Femur (tissue), 1 donor: ENCODE measurements at places on chromosomes 2 and 18.

- no peak for DNase-seq
Observed at GRCh38 chr2:159230145-159230877, 56.2 kb downstream of the WDSUB1 start.

- DNase-seq: no peak
Observed at GRCh38 chr2:8714971-8715370, 33.1 kb downstream of the ID2 start.

DNA sequence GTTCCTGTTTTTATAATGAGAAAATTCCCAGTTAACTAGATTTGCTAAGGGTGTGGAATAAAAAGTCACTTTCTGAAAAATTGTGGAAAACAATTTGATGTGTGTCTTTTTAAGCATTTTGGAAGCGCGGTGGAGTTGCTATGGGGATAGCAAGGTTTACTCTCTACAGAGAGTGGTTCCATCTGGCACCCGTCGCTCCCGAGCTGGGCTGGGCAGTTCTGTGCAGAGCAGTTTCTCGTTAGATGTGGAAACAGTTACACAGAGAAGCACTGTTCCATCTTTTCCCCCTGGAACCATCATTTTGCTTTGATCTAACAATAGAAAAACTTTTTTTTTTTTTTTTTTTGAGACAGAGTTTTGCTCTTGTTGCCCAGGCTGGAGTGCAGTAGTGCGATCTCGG is 17.4 kb downstream of the LDLRAD4 start:
- peak; percentile 92 for DNase-seq

- no peak for DNase-seq
Observed at GRCh38 chr2:133138693-133139092, 429.6 kb downstream of the NCKAP5 start.

DNA sequence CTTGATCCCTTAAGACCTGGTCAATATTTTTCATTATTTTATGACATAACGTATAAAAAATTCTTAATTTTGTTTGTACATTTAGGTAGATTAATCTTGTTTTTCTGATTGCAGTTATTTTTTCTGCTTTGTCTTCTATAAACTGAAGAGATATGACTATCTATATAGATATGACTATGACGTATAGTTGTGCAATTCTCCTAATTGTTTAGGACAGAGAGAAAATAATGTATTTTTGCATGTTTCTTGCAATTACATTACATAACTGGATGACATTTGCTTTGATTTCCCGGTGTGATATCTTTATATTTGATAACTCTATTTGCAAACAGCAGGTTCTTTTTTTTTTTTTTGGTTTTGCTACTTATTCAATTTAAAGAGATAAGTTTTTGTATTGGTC is 310.2 kb upstream of the REG3G start:
- no peak for DNase-seq

DNA sequence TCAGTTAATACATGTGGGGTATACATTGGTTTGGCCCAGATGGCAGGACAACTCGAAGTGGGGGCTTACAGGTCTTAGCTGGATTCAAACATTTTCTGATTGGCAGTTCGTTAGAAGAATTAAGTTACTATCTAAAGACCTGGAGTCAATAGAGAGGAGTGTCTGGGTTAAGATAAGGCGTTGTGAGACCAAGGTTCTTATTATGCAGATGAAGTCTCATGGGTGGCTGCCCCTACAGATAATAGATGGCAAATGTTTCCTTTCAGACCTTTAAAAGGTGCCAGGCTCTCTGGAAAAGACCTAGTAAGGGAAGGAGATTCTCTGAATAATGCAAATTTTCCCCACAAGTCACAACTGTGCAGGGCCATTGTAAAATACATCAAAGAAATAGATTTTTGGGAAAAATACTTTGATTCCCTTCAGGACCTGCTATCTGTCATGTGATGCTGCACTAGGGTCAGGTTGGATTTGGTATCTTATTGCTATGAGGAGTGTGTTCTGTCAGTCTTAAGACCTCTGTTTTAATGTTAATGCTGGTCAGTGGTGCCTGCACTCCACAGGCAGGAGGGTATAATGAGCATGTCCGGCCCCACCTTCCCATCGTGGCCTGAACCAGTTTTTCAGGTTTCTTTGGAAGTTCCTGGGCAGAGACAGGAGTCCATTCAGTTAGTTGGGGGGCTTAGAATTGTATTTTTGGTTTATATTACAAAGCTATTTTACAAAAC is 14.3 kb upstream of the MC5R start:
- DNase-seq: no peak

- peak; percentile 11 for DNase-seq
Observed at GRCh38 chr2:86055314-86055713, 50.4 kb downstream of the POLR1A start.

DNA sequence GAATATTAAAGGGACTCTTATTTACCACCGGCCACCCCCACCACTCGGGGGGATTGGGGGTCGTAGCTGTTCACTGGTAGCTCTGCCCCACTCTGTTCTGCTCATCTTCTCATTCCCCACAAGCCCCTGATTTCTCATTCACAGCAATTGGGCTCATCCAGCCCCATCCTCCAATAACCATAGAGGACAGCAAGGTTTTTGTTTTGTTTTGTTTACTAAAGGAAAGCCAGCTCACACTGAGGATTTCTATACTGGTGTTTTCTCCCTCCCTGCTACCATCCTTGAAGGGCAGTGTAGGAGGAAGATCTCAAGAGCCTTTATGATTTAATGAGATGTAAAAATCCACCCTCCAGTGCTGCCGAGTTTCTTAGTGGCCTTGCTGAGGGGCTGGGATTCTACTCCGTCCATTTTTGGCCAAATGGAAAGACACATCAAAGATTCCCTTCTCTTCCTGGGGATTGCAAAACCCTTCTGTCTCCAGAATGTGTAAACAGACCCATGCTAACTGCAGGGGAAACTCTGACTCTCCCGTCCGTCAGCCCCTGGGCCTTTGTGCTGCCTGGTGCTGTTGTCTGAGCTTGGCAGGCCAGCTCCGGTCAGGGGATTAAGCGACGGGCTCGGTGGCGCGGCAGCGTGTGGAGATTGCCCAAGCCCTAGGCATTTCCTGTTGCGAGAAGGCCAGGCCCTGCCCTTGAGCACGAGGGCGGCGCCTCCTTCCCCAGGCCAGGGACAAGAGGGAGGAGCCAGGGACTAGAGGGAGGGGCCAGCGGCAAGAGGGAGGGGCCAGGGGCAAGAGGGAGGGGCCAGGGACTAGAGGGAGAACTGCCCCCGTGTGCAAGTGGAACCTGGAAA is 165.0 kb downstream of the ANTXR1 start:
- peak; percentile 82 for DNase-seq

GRCh38 chr2:25521665-25522387 is 151.6 kb downstream of the DTNB start:
- DNase-seq: no peak

- DNase-seq: no peak
Observed at GRCh38 chr2:15763822-15764682, 172.4 kb downstream of the DDX1 start.

DNA sequence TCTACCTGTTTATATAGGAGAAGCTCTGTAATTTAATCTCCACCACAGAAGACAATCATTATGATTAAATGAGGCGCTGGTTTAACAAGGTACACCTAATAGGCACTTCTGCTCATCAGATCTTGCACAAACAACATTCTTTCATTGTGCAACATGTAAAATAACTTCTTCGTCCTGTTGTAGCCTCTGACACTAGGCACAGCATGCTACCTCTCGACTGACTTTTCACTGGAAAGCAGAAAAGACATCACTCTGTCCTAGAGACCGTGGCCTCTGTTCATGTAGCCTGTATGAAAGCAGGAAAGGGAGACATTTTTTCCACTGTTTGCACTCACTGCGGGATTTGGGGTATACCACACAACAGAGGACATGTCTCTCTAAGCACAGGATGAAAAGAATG is 316.5 kb downstream of the IRS1 start:
- DNase-seq: no peak

- no peak for DNase-seq
Observed at GRCh38 chr2:75177427-75177826, 21.9 kb downstream of the TACR1 start.

- DNase-seq: no peak
Observed at GRCh38 chr2:88638743-88639142, 11.5 kb upstream of the EIF2AK3 start.

DNA sequence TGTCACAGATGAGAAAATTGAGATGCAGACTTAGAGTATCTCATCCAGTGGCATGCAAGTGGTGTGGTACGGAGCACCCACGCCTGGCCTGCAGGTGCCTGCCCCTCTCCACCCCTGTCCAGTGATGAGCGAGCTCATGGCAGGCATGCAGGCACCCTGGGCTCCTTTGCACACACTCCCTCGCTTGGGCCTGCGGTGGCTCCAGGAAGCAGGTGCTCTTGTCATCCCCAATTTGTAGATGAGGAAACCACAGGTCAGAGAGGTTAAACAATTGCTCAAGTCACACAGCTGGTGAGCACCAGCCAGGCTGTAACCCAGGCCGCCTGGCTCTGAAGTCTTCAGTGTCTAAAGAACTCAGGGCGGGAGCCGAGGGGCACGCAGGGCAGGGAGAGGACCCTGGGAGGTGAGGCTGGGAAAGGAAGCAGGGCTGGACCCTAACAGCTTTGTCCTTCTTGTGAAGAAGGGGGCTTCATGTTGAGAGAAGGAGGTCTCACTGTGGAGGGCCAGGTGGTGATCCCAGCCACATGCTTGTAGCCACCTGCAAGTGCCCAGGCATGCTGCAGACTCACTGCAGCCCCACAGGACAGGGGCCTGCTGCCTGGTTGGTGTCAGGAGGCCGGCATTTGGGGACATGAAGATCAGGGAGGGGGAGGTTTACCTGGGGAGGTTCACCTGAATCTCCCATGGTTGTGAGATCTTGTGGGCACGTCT is 166.2 kb downstream of the SH3RF3 start:
- no peak for DNase-seq

- no peak for DNase-seq
Observed at GRCh38 chr2:2320486-2321199, 10.4 kb downstream of the MYT1L start.

GRCh38 chr2:109415581-109416013 is 198.2 kb downstream of the SEPTIN10 start:
- DNase-seq: no peak

DNA sequence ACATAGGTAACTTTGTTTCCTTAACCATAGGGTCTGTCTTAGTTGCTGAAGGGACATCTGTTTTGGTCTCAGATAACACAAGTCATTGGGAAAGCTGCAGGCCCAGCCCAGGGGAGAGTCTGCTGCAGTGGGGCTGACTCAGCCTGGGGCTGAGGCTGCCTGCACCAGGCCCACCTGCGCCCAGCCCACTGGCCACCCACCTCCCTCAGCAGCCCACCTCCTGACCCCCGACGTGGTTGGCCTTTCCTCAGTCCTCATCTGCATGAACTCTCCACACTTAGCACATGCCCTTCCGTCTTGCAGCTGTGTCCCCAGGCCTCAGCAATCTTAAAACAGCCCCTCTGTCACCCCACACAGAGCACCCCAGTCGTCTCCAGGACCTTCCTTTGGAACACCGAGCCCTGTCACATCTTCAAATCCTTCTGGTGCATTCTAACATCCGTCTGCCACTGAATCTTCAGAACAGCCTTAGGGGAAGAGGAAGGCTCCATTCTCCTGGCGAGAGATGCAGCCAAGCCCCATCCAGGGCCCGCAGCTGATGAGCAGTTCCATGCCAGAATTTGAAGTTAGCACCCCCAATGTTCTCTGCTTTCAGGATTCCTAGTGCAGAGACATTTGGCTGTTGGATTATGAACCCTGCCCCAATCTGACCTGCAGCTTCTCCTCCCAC is 231.4 kb downstream of the SEPTIN10 start:
- peak; percentile 30 for DNase-seq

- no peak for DNase-seq
Observed at GRCh38 chr2:238376884-238377391, 49.8 kb upstream of the ASB1 start.

GRCh38 chr2:190182071-190182524 is 119.6 kb upstream of the MSTN start:
- no peak for DNase-seq

GRCh38 chr2:61727746-61728145 is 126.1 kb downstream of the FAM161A start:
- no peak for DNase-seq

DNA sequence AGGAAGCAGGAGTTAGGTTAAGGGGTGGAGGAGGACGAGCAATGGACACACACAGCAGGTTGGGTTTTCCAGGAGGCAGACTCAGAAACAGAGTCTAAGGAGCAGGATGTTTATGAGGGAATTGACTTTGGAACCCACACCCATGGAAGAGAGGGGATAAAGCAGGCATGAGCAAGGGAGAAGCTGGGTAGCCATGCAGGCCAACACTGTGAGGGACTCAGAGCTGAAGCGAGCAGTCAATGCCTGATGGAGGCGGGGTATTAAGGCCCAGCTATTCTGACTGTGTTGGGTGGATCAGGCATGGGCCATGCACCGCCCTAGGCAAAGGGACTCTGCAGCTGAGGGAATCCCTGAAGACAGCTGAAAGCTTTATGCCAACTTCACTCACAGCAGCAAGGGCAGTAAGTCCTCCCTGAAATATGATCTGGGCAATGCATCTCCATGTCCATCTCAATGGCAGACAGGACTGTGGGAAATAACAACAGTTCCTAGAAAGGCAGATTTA is 37.6 kb downstream of the TEX51 start:
- DNase-seq: no peak

DNA sequence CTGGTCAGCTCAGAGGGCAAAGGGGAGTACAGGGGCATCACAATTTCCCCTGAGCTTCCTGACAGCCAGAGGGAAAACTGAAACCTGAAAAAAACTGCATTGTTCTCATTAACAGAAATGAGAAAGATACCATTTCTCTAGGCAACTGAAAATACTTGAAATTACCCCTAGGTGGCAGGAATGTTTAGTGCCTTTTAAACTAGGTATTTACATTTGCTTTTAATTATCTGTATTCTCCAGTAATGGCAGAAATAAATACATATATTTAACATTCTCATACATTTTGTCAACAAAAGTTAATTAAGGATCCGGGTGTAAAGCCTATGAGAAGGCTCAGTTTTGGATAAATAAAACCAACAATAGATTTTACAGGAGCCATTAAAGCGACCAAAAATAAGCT is 34.5 kb downstream of the RPL31 start:
- no peak for DNase-seq

- DNase-seq: peak; percentile 55
Observed at GRCh38 chr2:196601430-196602306, 37.8 kb upstream of the CCDC150 start.

DNA sequence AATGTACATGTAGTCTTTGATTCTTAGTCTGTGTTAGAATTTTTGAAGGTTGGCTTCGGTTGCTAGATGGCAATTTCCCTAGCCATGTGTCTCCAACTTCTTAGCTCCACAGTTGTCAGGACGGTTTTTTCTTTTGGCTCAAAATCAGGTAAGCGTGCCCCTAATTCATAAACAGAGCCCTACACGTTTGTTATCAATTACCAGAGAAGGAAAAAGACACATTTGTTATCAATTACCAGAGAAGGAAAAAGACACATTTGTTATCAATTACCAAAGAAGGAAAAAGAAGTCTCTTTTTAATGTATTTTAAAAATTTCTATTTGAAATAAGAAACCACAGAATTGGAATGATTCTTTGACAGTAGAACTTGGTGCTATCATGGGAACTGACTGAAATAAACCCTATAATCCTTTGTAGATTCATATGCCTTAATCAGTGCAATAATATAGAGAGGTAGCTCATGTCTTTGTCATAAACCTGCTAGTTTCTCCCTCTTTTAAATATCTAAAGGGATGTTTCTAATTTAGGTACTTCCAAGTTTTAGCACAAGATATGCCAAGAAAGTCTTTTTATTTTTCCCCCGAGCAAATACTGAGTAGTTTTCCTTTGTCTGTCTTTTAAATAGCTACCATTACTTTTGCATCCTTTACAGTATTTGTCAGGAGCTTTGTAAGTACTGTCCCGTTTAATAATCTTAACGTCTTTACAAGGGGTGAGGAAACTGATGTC is 35.9 kb downstream of the CAMKMT start:
- no peak for DNase-seq

GRCh38 chr2:17363846-17364245 is 154.4 kb downstream of the RAD51AP2 start:
- DNase-seq: no peak

GRCh38 chr2:158045362-158045761 is 56.3 kb upstream of the UPP2 start:
- DNase-seq: no peak
